AG10803 (cell line): ENCODE measurements at places on chromosomes 11 and 22.
A peak's percentile ranks its signal among the peaks of the same experiment; 100 is the strongest.

DNA sequence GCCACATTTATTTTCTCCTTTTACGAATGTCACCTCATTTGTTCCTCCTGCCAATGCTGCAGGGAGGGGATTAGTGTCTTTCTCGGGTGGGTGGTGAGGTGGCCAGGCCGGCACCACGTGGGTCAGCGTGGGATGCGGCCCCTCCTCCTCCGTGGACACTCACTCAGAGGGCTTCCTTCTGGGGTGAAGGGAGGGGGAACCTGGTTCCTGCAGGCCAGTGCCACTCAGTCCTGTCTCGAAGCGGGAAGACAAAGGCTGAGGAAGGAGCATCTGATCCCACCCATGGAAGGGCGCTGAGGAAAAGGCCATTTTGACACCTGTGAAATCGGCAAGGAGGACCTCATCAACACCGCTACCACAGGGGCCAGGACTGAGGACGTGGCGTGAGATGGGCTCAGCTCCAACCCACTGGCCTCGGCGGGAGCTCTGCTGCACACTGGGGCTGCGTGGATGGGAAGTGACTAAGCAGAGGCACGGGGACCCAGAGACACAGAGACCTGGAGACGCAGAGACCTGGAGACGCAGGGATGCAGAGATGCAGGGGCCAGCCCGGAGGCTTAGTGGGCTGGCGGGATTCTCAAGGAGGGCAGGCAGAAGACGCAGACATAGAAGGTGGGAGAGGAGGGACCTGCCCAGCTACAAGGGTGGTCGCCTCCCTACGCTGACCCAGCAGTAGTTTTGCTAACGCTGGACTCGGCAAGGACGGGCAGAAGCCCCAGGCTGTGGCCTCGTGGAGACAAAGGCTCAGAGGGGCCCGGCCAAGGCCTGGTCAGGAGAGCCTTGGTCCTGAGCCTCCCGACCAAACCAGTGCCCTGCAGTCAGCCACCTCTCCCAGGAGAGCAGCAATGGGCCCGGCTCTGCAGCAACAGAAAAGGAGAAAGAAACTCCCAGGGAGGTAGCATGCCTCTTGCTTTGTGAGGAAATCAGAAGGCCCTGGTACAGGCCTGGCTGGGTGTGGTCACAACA, 1071.2 kb downstream of the BRD1 start:
- no peak for DNase-seq

GRCh38 chr11:6458352-6459098, 15.2 kb downstream of the TRIM3 start:
- DNase-seq = no peak

DNA sequence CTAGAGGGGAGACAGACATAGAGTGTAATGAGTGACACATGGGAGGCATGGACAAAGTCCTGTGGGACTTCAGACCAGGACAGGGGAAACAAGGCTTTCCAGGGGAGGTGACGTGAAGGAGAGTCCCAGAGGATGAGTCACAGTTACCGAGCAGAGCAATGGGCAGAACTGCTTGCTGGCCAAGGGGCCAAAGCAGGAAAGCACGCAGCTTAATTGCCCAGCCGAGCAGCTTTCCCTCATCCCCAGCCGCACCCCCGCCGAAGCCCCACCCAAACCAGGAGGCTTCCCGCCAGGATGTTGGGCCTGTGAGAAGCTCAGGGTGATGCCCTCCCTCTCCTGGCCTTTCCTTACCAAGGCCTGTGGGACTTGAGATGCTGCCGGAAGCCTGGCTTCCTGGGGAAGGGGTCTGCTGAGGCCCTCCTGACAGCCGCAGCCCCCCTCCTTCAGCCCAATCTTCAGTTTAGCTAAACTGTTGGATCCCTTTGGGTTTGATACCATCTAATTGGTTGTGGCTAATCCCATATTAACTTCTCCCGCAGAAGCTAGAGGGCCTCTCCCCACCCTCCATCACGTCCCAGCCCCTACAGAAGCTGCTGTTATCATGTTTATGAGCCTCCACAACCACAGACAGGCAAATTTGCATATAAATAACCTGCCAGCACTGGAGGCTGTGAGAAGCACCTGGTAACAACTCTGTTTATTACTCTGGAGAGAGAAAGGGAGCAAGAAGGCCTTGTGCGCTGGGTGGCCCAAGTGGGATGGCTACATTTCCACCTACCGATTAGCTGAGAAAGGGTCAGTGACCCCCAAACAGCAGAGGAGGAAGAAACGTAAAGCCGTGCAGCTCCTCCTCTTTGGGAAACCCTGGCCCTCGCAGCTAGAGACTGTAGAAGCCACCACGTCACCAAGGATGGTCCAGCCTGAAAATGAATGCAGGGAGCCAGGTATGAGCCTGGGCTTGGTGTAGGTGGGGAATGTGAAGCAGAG, 80.0 kb downstream of the TRIM29 start:
- peak; percentile 42 for DNase-seq

DNA sequence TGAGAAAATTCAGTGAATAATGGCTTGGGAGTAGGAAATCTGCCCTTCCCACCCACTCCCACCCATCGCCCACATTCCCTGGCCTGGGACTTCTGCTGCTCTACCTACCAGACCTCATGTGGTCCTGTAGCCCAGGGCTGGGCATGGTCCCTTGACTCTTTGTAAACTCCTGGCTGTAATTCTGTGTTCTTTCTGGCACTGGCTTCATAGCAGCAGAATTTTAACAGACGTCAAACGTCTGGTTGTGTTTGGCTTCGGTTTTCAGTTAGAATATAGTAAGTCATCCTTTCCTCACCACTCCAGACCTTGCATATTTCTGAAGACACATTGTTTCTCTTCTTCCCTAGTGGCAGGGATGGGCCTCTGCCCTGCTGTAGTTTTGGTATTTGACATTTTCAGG, 210.6 kb downstream of the CSNK2A3 start:
- DNase-seq = no peak

DNA sequence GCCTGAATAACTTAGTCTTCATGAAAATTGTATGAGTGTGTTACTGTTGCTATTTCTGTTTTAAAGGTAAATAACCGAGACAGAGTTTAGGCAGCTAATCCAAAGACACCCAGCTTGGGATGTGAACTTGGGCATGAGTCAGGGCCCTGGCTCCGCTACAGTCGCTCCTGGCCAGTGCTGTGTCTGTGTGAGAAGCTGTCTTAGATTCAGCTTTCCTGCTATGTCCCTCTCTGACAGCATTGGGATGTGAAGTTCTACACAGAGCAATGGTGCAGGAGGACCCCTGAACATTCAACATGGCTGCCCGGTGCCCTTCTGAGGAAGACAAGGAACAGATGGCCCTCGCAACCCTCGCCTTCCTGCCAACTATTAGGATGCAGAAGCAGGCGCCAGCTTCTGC, 49.4 kb downstream of the GALNT18 start:
- no peak for DNase-seq

DNA sequence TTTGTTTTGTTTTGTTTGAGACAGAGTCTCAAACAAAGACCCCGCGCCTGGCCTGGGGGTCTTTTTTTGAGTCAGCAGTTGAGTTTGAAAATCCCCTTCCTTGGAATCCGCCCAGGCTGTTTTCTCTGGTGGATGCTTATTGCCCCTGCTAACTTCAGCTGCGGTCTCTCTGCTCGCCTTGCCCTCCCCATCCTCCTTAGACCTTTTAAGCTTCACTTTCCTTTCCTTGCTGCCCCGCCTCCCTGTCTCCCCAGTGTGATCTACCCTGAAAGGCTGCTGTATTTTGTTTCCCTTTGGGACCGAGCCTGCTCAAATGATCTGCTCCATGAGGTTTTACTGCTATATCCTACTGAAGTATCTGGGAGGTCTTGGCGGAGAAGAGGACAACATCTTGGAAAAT, 2.5 kb downstream of the USP18 start:
- no peak for DNase-seq

GRCh38 chr11:1232021-1232882, 9.4 kb downstream of the MUC5B start:
- DNase-seq = no peak

GRCh38 chr11:69192301-69192721, 36.6 kb downstream of the SMIM38 start:
- no peak for DNase-seq

GRCh38 chr11:35907648-35908431, 36.0 kb upstream of the LDLRAD3 start:
- peak; percentile 27 for DNase-seq

DNA sequence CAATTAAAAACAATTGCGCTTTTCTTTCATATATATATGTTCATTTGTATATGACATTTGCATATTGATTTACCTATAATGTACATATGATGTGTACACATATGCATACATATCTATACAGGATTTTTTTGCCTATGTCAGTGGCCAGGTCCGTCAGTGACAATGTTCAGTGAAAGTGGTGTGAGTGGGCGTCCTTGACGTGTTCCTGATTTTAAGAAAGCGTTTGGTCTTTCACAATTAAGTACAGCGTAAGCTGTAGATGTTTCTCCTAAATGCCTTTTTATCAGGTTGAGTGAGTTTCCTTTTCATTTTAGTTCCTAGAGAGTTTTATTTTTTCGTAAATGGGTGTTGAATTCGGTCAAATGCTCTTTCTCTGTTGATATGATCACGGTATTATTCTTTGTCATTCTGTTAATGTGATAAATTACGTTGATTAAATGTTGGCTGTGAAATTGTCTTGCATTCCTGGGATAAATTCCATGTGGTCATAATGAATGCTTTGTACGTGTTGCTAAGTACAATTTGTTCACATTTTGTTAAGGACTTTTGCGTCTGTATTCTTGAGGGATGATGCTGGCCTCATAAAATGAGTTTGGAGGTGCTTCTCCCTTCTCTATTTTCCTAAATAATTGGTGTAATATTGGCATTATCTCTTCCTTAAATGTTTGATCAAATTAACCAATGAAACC, 10.6 kb upstream of the GNB1L start:
- no peak for DNase-seq

DNA sequence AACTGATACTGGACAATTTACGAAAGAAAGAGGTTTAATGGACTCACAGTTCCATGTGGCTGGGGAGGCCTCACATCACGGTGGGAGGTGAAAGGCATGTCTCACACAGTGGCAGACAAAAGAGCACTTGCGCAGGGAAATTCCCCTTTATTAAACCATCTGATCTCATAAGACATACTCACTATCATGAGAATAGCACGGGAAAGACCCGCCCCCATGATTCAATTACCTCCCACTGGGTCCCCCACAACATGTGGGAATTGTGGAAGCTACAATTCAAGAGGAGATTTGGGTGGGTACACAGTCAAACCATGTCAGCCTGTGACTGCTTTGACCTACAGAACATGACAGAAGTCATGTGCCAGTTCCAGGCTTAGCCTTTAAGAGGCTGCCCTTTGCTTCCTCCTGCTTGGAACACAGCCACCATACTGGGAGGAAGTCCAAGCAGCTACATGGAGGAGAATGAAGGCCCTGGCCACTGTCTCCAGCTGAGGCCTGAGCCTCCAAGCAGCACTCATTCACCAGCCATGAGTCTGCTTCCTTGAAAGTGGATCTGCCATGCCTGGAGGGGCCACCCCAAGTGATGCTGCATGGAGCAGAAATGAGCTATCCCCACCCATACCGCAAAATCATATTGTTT, 10.9 kb upstream of the GAL start:
- peak; percentile 38 for DNase-seq
